SK-MEL-5 (cell line): ENCODE measurements at places on chromosomes 4 and X.

DNA sequence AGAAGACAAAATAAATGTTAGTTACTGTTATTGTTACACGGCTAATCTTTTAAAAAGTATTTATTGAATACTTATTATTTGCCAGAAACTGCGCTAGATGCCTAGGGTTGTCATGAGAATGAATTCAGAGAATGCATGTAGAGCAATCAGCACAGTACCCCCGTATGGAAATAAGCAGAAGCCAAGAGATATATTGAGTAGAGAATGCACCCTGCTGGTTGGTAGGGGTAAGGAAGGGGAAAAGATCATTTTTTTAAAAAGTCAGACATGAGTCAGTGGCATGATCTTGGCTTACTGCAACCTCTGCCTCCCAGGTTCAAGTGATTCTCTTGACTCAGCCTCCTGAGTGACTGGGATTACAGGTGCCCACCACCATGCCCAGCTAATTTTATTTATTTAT, 13.1 kb upstream of the DRP2 start:
- DNase-seq = peak; percentile 63

DNA sequence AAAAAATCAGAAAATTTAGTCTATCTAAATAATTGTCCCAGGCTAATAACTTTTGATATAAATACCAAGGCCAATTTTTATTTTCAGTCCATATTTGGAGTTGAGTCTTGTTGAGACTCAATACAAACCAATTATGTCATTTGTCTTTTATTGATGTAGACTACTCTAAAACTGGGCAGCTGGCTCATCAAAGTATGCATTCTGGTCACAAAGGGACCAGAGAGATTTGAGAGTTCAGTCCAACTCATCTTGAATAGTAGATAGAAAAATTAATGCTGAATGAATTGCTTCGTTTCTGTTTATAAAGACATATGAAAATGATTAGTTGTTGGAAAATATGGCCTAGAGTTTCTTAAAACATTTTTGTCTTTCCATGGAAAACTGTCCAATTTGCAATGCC, 412.5 kb upstream of the KLHL4 start:
- DNase-seq = no peak

- no peak for DNase-seq
Observed at GRCh38 chr4:53076374-53076958, 214.3 kb downstream of the RASL11B start.

DNA sequence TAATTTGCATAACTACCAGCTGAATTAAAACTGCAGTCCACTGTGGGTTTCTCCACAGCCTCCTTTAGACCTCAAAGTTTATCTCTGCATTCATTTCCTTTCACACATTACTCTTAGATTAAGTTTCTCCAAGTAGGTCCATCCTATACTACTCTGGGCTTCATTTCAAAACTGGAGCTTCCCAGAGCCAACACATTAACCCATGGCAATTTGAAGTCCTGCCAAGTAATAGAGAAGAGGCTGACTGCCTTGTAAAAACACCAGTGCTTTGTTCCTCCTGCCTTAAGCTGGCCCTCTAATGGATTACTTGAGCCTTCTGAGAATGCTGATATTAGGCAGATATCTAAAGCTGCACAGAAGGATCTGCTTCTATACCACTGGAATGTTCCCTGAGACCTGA, 997.2 kb upstream of the SLIT2 start:
- no peak for DNase-seq

DNA sequence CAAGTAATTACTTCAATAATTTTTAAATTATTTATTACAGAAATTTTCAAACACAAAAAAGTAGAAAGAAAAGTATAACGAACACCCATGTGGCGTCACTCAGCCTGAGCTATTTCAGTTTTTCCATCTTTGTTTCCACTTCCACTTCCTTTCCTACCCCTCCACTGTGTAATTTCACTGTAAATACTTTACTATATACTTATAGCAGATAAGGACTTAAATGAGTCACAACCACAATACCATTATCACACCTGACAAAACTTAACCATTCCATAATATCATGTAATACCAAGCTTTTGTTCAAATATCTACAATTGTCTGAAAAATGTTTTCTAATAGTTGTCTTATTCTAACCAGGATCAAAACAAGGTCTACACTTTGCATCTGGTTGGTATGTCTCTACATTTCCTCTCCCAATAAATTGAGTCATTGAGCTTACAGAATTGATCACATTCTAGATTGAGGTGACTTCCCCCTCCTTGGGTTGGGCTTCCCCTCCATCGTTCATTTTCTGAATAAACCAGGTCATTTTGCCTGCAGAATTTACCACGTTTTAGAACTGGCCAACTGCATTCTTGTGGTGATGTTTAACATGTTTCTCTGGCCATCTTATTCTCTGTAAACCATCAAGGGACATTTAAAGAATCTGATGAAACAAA, 48.7 kb downstream of the ATP10D start:
- no peak for DNase-seq

DNA sequence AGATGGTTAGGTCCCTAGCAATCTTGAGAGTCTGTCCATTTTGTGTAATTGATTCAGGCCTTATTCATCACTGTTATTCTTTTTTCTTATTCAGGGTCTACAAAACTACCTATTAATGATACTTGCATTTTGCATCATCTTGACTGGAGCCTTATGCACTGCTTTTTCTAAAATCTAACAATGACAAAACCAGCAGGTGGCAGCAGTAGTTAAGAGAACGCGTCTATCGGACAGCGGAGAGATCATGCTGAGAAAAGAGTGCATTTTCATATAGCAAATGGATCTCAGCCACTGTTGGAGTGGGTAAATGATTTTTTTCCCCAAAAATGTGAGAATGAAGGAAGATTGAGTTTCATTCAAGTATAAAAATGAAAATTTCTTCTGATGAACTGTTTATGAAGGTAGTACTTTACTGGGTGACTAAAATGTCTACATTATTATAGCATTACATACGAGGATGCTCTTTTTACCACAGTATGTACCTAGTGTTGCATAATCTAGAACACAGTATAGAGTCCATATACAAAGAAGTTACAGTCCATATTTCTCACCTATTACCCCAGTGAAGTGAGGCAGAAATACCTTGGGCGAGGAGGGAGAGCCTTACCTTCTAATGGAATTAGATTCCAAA, 43.2 kb downstream of the TMEM144 start:
- DNase-seq = peak; percentile 70

DNA sequence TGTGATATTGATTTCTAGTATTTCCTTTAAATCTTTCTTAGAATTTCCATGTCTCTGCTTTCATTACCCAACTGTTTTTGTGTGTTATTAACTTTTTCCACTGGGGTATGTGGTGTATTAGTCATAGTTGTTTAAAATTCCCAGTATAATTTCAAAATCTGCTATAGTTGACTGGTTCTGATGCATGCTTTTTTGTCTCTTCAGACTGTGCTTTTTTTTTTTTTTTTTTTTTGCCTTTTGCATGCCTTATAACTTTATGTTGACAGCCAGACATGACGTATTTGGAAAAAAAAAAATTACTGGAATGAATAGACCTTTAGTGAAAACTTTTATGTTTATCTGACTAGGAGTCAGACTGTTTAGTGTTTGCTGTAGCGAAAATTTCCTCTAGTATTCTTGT, 580.4 kb downstream of the ANKRD50 start:
- no peak for DNase-seq

GRCh38 chr4:11489453-11490083, 60.9 kb upstream of the HS3ST1 start:
- DNase-seq = no peak

GRCh38 chr4:6573551-6573950, 1.4 kb upstream of the MAN2B2 start:
- DNase-seq = no peak

- DNase-seq = peak; percentile 28
Observed at GRCh38 chrX:55907968-55908607, 190.5 kb downstream of the RRAGB start.
